Stimulated activated CD8-positive, alpha-beta memory T cell treated with anti-CD3 and anti-CD28 coated beads, Interleukin-4, amount 100 ng/mL, for 24 hours (primary cell): ENCODE measurements at places on chromosomes 4 and X.

- DNase-seq: no peak
Observed at GRCh38 chr4:41701983-41702382, 46.5 kb downstream of the PHOX2B start.

DNA sequence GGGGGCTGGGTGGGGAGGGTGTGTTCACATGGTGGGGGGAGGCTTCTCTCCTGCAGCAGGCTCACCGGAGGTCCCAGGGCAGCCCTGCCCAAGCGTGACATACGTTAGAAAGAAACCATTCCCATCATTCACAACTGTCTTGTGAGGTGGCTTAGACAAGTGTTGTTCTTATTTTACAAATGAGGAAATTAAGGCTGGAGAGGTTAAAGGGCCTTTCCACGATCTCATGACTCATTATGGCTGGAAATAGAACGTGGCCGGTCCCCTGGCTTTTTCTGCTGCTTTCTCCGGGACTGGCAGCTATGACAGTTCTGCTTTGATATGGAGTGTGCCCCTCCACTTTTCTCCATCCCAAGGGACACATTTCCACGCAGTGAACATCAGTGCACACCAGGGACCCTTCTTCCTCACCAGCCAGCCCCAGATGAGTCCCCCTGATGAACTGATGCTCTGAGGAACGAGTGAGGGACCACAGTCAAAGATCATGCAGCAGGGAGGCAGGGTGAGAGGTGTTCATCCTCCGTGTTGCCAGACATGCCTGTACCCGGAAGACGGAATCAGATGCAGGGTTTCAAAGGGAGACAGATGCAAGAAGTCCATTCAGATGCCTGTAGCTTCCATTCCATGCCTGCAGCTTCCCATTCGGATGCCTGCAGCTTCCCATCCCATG lies 64.0 kb upstream of the ACSL1 start:
- DNase-seq: no peak

- DNase-seq: no peak
Observed at GRCh38 chr4:155367608-155368007, 9.2 kb downstream of the MAP9 start.

DNA sequence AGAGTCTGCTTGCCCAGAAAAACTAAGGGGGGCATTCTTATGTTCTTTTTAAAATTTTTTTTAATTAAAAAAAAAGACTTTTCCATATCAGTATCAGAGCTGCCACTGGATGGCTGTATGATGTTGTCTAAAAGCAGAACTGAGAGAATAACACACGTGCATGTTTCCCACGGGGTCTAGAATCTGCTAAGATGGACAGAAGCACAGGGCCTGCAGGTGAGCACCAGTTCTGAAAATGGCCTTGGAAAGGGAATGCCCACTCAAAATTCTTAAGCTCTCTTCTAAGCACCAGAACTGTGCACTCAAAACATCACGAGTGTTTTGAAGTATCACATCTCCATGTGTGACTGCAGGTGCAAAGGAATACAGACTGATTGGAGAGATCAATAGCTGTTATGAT lies 61.1 kb downstream of the ARAP2 start:
- DNase-seq: no peak

DNA sequence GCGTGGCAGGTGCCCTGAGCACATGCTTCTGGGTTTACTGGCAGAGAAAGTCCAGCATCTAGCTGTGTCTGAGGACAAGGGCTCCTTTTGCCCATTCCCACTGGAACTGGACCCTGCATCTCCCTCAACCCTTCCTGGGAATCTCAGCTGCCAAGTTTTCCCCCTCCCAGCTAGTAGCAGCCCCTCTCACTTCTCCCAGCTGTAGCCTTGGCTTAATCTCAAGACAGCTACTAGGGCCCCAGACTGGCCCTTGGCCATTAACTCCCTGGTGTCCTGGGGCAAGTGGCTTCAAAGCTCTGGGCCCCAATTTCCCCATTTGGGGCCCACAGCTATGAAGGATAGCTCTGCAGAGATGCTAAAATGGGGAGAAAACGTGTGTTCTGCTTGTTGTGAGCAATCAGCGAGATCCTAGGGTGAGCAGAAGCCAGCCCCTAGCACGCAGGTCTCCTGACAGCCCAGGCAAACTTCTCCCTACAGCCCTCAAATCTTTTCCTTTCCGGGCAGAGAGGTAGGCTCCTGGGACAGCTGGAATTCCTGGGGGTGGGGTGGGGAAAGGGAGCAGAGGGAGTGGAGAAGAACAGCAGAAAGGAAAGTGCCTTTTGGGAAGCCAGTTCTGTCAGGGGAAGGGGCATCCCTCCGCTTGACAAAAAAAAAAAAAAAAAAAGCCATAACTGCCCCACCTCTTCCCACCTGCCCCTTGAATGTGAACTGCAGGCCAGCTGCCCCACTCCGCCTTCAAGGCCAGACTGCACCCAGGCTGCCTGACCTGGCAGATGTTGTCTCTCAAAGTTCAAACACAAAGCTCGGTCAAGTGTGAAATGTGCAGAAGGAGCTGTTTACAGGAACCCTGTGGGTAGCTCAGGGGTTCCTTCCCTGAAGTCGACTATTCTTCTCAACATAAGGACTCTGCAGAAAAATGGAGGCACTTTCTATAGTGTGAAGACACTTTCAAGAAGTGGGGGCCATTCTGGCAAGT lies 16.6 kb downstream of the FGD1 start:
- DNase-seq: no peak

GRCh38 chrX:40278340-40279090 lies 180.8 kb upstream of the BCOR start:
- DNase-seq: peak; percentile 43

GRCh38 chr4:39682138-39682537 lies 15.8 kb upstream of the UBE2K start:
- no peak for DNase-seq

GRCh38 chrX:30246769-30247489 lies at the start of gene MAGEB1:
Gene MAGEB1 (plus strand): TSS chrX:30247146. CDS start chrX:30250494, 3,348 bp downstream.
- no peak for DNase-seq

DNA sequence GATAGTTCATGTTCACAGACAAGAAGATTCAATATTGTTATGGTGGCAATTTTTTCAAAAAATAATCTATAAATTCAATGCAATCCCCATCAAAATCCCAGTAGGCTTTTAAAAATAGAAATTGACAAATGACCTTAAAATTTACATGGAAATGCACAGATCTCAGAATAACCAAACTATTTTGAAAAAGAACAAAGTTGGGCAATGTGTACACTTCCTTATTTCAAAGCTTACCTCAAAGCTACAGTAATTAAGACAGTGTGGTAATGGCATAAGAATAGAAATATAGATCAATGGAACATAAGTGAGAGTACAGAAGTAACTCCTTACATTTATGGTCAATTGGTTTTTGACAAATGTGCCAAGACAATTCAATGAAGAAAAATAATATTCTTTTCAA lies 39.0 kb downstream of the FRMD7 start:
- DNase-seq: no peak

GRCh38 chr4:38670939-38671591 lies 7.1 kb downstream of the KLF3 start:
- DNase-seq: no peak

- no peak for DNase-seq
Observed at GRCh38 chrX:155313766-155314165, 20.6 kb downstream of the CLIC2 start.

DNA sequence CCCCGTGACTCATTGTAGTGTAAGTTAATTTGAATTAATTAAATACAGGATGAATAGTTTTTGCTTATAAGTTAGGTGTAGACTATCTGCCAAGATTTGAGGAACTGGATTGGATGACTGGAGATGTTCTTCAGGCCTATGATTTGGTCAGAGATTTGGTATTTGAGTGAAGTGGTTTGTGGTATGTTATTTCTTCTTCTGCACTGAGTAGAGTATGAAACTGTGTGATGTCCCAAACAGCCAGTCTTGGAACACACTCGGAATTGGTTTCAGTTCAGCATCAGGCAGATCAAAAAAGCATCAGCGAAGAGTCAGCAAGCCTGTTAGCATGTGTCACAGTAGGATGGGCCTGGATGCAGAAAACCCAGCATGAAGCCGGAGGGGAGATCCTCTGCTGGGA lies 294.1 kb downstream of the ARHGAP10 start:
- DNase-seq: no peak

GRCh38 chrX:99353412-99353811 lies 1056.7 kb downstream of the PCDH19 start:
- no peak for DNase-seq

DNA sequence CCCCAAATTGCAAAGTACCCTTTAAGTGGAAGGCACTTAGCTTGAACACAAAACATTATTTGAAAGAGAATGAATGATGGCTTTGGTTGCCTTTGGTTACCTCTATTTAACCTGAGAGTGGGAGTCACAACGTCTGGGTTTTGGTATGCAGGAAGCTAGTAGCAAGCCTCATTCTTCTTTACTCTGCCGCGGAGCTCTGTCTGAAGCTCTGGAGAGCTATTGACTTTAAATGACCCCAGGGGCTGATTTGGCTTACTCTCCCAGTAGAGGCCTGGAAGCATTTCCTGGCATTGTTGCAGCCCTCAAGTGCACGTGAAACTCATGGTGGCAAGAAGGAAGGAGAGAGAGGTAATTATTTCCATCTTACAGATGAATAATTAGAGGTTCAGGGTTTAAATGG lies 81.8 kb upstream of the MAGEA4 start:
- no peak for DNase-seq

DNA sequence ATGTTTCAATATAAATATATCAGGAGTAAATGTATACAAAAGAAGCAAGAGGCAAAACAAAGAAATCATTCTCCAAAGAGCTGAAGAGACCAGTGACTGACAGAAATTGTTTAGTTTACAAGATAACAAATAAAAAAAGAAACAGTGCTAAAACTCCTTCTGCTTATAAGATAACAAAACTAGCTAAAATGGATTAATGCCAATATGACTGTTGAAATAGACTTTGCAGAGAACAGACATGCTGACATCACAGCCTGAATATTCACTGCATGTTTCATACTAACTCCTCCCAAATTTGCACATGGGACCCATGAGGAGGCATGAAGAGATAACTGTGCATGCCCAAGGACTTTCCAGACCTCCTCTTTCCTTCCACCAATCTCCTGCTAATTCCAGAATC lies 6.2 kb upstream of the GABRA4 start:
- DNase-seq: no peak

DNA sequence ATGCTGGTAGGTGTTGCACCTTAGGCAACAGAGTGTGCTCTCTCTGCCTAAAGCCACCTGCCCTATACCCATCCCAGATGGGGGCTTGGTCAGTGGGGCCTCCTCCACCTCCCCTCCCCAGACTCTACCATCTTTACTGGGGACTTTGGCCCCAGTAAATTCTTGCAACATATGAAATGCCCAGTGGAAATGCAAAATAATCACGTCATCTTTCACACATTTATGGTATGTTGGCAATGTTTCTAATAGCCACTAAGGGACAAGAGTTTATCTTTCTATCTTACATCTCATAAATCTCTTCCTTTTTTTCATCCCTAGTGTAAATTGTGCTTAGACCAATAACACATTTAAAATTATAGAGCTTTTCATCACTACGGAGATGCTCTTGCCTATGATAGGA lies 103.0 kb upstream of the MAML3 start:
- DNase-seq: no peak

GRCh38 chr4:77473509-77473908 lies 132.1 kb upstream of the CXCL13 start:
- DNase-seq: no peak

DNA sequence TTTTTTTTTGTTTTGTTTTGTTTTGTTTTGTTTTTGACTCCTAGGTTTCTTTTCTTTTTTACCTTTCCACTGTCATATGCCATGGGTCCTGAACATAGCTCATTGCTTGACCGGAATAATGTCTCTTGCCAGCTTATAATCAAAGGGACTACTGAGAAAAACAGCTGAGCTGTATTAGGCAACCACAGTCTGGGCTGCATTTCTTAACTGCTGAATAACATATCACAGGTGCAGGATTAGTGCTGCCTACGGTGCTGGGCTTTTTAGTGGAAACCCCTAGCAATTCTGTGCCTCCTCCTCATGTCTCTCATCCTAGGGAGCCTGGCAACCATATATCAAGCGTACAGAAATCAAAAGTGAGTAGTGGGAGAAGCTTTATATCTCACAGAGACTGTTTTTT lies 333.5 kb downstream of the BMPR1B start:
- DNase-seq: no peak

DNA sequence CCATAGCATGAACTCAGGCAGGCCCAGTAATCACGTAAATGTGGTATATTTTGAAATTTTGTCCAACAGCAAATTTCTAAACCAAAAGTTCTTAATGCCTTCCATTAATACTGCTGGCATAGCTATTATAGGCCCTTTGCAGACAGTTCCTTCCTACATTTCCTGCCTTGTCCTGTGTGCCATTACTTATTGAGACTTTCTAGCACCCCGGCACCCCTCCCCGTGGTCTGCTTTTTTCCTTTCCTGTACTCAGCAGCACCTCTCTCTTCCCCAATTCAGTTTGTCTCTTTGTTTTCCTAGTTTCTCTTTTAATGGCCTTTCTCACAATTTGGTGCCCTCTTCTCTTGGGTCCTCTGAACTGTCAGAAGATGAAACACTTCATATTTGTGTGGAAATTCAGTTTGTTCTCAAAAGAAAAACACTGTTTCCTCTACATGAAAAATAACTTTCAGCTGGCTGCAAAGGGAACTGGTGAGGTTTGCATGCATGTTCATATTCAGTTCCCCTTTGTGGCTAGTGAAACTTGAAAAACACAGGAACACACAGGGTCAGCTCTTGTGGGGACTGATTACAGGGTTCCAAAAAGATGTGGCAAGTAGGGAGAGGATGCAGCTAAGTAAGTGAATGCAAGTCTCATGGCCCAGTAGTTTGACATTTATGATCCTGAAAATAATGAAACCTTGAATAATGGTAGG lies 17.1 kb downstream of the GPR34 start:
- no peak for DNase-seq

GRCh38 chrX:67613366-67613765 lies 69.5 kb downstream of the AR start:
- no peak for DNase-seq

DNA sequence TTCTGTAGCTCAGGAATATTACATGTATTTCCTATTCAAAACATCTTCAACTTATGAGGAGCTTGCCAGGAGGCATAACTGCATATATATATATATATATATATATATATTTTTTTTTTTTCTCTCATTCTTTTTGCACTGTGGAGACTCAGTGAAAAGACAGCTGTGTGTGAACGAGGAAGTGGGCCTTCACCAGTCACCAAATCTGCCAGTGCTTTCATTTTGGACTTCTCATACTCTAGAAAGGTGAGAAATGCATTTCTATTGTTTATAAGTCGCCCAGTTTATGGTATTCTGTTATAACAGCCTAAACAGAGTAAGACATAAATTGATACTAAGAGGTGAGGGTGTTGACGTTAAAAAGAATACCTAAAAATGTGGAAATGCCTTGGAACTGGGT lies 710.6 kb downstream of the TRAM1L1 start:
- DNase-seq: no peak

GRCh38 chr4:185238750-185239149 lies 29.4 kb downstream of the SNX25 start:
- no peak for DNase-seq

GRCh38 chr4:39542611-39543012 lies 15.4 kb upstream of the UGDH start:
- no peak for DNase-seq

GRCh38 chrX:39133971-39134370 lies 332.7 kb downstream of the MID1IP1 start:
- no peak for DNase-seq

GRCh38 chr4:166930464-166930863 lies 303.8 kb downstream of the SPOCK3 start:
- no peak for DNase-seq

- DNase-seq: no peak
Observed at GRCh38 chr4:105088110-105088879, 58.4 kb upstream of the TET2 start.
